ENCODE measurements at places on chromosomes 12 and 14. TPM values are rescaled to one million over a fixed set of nuclear protein-coding genes. Genes with fewer than 3 reads are reported as not detected.

The RAPGEF3 gene
- 125 TPM for total RNA-seq

The GALNT16 gene
- 1.1 TPM for total RNA-seq

The NOXRED1 gene
- total RNA-seq: not detected

The BLTP3B gene
- total RNA-seq: 23.3 TPM

The FAIM2 gene
- total RNA-seq: not detected

- no peak for DNase-seq
Observed at GRCh38 chr12:106228320-106228710, 19.5 kb downstream of the CKAP4 start.

DNA sequence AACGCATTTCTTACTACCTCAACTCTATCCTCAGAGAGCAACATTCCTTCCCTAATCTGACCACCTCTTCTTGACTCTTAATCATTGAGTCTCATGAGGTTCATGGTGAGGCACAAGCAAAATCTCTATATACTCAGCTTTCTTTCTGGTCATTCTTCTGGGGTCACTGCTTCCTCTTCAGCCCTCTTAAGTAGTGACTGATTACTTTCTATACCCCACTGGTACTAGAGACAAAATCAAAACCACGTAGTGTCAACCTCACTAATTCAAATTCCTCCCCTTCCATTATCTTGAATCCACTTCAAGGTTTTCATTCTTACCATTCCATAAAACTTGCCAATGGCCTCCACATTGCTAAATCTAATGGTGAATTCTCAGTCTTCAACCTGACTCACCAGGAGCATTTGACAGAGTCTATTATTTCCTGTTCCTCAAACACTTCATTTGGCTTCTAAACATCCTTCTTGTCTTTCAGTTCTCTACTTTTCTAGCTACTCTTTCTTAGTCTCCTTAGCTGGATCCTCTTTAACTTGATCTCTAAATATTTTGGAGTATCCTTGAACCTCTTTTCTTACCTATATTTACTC lies 6.8 kb downstream of the WDHD1 start:
- DNase-seq: peak; percentile 47

GRCh38 chr14:68741839-68742470 lies 50.9 kb downstream of the ZFP36L1 start:
- no peak for DNase-seq

DNA sequence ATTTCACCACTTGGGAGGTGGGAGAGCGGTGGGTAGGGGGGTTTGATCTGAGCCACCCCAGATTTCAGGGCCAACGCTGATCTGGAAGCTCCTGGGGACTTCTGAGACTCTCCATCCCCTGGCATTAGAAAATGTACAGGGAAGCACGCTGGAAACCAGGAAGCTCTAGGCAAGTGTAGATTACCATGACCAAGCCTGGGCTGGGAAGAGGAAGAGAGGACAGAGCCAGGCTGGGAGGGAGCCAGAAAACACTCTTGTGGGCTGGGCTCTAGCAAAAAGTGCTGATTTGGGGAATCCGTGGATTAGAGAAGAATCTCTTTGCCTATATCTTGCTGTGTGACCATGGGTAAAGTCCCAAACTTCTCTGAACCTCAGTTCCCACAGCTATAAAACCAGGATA lies 236.7 kb downstream of the BCL11B start:
- DNase-seq: no peak
